D721Med (cell line): ENCODE measurements at places on chromosomes 1 and 21.

DNA sequence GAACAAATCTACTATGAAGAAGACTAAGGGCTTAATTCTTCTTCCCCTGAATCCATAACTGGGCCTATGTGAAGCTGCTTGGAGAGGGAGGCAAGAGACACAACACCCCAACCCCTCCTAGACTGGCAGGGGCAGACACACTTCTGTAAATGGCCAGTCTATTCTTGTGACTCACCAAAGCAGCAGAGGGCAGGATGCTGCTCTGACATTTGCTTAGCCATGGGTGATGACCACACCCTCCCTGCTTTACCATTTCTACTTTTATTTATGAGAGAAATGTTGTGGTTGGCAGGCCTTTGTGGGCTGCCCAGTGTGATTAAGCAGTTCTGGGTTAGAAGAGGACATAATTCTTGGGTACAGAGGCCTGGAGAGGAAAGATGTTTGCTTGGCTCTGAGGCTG is 189.8 kb upstream of the DPYD start:
- DNase-seq, result no peak

DNA sequence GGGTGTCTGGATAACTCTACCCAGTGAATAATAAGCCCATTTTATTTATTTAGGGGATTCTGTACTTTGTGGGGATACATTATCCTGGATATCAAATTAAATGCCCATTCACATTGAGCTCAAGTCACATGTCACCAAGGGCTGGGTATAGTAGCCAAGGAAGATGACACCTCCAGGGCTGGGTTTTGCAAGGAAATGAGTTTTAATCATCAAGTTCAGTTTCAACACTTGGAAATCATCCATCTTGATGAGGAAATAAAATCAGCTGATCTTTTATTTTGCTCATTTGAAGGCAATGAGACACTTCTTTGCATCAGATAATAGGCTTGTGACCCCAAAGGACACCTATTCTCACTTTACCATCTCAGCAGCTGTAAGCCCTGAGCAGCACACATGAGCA is 80.0 kb upstream of the TNR start:
- no peak for DNase-seq

GRCh38 chr21:45581322-45581712 is 39.1 kb upstream of the SLC19A1 start:
- DNase-seq, result no peak

DNA sequence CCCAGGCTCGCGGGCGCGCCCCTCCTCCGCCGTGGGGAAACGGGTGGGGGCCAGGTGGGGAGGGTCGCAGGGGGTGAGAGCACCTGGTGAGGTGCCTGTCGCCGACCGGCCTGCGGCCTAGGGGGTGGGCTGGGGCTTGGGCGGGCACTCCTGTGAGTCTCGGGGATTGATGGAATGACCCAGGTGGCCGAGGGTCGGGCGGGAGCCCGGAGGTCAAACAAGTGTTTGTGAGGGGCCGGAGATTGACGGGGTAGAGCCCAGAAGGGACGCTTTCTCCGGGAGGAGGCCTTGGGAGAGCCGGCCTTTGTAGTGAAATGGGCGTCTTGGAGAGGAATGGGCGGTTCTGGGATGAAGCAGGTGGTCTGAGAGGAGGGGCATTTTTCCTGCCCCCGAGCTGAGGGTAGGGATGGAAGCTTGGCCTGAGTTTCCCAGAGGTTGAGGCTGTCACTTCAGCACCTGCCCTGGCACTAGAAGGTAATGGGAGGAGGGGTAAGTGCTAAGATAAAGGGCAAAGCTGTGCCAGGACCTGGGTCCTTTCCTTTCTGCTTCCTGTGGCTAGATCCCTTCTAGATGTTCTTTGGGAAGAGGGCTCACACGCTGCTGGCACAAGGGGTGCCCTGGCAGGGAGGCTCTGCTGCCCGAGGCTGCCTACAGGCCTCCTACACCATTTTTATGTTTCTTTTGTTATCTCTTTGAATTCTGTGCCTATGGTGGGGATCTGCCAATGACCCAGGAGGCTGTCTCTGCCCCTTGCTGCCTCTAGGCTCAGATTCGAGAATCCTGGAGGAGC is 56.1 kb downstream of the NDUFS5 start:
- DNase-seq, result no peak

DNA sequence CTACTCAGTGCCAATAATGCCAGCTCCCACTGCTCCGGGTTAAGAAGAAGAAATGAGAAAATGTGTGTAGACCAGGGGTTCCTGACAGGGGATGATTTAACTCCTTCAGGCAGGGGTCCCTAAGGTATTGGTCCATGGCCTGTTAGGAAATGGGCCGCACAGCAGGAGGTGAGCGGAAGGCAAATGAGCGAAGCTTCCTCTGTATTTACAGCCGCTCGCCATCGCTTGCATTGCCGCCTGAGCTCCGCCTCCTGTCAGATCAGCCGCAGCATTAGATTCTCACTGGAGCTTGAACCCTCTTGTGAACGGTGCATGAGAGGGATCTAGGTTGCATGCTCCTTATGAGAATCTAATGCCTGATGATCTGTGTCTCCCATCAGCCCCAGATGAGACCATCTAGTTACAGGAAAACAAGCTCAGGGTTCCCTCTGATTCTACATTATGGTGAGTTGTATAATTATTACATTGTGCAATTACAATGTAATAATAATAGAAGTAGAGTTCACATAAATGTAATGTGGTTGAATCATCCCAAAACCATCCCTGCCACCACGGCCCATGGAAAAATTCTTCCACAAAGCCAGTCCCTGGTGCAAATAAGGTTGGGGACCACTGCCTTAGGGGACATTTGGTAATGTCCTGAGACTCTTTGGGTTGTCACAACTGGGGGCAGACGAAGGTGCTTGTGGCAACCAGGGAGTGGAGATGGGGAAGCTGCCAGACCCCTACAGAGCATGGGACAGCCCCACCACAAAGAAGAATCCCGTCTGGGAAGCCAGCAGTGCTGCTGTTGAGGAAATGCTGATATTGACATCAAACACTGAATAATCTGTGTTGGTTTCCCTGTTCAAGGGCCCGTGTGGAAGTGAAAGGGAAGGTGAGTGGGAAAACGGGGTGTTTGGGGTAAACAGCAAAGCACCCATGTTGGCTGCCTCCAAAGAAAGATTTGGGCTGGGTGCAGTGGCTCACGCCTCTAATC is 60.8 kb downstream of the DHRS3 start:
- no peak for DNase-seq

DNA sequence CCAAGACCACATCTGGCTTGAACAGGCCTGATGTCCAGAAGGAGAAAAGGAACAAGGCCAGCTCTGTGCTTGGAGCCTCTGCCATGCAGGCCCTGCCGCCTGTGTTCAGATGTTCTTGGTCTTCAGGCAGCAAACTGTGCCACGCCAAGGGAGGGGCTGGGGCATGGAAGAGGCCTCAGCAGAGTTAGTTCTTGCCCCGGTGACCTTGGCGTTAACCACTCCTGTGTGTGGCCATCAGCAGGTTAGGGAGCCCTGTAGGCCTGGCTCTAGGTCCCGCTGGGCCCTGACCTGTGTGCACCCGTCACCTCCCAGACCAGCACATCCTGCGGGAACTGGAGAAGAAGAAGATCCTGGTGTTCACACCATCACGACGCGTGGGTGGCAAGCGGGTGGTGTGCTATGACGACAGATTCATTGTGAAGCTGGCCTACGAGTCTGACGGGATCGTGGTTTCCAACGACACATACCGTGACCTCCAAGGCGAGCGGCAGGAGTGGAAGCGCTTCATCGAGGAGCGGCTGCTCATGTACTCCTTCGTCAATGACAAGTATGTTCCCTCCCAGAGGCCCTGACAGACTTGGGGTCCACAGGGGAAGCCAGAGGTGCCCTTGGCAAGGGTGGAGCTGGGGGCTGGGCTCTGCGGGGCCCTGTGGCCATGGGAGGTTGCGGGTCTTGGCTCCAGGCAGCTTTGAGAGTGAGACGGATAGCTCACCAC is 7.1 kb downstream of the ZC3H12A start:
- DNase-seq, result no peak

- DNase-seq, result no peak
These were observed 55.2 kb downstream of the SELENOF start for GRCh38 chr1:86858524-86859261.

DNA sequence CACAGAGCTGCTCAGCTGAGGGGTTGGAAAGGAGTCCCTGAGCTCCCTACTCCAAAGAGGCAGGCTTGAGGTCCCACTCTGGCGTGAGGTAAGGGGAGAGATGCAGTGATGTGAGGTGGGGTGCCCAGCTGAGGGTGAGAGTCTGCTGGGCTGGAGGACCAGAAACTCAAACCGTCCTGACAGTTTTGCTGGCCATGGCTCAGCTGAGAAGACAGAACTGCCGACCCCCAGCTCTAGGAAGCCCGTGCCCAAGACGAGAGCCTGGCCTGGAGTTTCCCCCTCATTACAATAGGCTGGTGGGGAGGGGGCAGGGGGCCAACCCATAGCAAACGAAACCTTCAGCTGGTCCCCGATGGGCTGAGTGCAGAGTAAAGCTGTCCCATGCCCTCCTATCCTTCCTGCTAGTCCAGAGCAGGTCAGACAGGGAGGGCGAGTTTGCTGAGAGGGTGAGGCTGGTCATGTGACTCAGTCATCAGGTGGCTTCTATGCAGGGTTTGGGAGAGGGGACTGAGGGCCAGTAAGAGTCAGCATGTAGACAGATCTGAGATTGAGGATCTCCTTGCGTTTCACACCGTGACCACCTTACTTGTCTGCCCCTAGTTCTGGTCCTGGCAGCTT is 129.3 kb downstream of the PRDM2 start:
- DNase-seq, result no peak

- DNase-seq, result no peak
These were observed 63.7 kb downstream of the CLDN17 start for GRCh38 chr21:30102871-30103270.

- DNase-seq, result no peak
These were observed 5.6 kb downstream of the SH3BGRL3 start for GRCh38 chr1:26285366-26286063.

GRCh38 chr1:24069817-24070216 is 42.1 kb downstream of the MYOM3 start:
- DNase-seq, result no peak

GRCh38 chr1:214018386-214019268 is 30.9 kb downstream of the PROX1 start:
- DNase-seq, result no peak

DNA sequence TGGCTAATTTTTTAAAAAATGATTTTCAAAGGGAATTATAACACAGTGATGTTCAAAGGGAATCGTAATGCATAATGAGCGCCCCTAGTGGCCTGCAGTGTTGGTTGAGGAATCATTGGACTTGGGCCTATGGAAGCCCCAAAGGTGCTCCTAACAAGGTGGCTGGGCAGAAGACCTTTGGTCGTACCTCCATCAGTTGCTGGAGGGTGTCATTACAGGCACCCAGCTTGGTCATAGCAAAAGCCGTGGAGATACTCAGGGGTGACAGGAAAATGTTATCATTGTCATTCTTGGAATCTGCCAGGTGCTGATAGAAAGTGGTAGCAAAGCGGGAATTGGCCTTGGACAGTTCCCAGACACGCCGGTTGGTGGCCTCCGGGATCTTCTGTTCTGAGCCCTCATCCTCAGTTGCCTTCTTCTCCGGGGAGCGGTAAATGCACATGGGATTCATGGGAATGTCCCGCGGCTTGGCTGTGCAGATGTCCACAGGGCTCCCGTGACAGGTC is 2.7 kb downstream of the SERPINC1 start:
- DNase-seq, result no peak

DNA sequence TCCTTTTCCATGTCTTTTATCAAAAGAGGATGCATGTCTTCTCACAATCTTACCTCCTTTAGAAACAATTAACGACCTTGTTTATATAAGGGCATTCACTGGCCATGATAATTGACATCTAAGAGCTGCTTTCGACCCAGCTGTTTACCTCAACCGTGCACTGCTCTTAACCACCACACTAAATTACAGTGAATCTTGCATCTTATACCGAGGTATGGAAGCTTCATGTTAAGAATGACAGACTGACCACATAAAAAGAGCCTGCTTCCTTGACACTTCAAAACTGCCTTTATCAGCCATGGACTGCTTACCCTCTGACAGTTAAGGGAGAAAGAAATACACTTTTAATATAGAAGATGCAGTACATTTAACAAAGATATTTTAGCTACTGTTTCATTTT is 301.7 kb upstream of the LYPLAL1 start:
- no peak for DNase-seq

- no peak for DNase-seq
These were observed 3.5 kb downstream of the GNAT2 start for GRCh38 chr1:109615879-109616278.

DNA sequence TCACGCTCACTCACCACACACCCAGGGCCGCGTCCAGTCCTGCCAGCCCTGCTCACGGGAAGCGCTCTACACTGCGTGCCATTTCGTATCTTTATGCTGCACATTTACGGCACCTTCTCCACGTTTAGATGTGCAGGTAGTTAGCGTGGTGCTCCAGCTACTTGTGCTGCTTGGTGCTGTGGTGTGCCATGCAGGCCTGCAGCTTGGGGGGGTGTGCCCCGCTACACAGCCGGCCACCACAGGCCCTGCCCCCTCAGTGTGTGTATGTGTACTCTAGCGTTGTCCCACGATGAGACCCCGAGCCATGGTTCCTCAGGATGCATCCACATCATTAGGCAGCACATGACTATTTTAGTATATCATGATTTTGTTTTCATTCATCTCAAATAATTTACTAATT is 38.3 kb downstream of the SNAP47 start:
- no peak for DNase-seq

- DNase-seq, result no peak
These were observed 9.5 kb downstream of the STX6 start for GRCh38 chr1:181013144-181013543.

GRCh38 chr21:37670883-37671282 is 245.4 kb downstream of the KCNJ6 start:
- no peak for DNase-seq

DNA sequence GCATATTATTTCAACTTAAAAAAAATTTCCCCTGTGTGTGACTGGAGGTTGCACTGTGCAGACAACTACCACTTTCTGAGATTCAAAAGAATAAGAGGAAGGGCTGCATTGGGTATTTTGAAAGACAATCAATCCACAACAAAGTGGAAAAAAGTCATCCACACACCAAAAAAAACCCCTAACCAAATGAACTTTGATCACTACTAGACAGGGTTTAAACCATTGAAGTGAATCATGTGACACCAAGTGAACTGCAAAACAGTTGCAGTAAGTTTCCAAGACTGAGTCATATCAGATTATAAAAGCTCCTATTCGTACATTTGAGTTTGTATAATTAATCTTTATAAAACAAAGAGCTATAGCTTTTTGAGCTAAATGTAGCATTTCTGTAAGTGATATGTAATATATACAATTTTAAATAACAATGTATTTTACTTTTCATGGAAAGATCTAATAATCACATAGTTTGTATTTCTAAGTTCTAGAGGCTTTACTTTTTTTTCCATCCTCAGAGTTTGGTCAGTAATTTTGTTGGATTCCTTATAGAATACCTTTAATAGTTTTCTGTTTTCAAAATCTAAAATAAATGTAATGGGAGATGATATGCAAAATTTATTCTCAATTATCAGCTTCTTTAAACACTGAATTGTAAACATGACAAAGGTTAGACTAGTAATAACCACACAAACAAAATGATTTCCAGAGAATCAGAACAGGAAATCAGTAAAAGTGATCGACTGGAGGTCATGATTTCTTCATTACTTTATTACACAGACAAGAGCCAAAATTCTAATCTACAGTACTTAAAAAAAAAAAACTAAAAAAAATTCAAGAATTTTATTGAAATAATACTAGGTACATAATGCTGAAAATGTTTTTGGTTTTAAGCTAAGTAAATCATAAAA is 50.5 kb upstream of the GFI1 start:
- no peak for DNase-seq
